ENCODE measurements at places on chromosomes 1 and 21.

DNA sequence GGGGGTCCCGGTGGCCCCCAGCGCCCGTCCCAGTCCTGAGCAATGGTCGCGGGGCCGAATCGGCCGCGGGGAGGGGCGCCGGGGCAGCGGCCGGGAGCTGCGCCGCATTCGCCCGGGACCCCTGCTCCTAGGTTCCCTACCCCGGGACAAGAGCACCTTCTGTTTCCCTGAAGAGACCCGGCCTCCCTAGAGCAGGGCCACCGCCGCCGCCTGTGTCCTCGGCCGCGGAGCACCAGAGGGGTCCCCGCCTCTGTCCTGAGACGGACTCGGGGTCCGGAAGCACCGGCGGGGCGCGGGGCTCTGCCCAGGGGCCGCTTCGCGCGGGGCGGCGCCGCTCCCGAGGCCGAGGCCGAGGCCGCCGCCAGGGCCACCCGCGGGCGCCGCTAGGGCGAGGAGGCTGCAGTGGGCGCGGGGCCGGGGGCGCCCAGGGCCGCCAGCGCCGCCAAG, 157.9 kb downstream of the CASZ1 start:
- DNase-seq = no peak

DNA sequence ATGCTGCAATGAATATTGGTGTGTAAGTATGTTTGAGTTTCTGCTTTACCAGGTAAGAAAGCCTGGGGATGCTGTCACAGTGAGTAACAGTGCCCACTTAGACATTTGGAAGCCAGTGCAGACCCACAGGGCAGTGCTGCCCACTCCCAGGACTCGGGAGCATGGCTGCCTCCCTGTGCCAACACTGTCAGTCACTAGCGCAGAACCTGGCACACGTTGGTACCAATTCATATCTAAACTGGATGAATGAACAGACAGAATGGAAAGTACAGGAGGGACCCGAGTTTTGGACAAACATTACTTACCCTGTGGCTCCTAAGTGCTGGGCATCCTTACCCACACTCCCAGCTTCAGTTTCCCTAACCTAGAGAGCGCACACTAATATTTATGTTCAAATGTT, 1.6 kb upstream of the EVA1C start:
- no peak for DNase-seq

DNA sequence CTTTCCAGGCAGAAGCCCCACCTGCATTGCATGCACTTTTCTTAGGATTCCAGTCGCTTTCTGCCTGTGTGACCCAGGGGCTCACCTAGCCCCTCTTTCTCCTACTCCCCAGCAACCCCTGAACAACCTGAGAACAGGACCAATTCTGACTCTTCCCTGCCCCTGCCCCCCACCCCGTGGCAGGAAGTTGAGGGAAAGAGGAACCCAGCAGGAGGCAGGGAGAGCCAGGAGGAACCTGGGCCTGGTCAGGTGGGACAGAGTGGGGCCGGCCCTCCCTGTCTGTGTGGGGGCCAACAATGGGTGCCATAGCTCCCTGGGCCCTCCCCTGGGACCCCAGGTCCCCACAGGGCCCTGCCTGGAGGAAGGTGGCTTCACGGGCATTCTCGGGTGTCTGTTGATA, 6.1 kb downstream of the BMP8A start:
- no peak for DNase-seq

- DNase-seq = no peak
Measured at GRCh38 chr1:56502700-56503245, 76.6 kb downstream of the PLPP3 start.

DNA sequence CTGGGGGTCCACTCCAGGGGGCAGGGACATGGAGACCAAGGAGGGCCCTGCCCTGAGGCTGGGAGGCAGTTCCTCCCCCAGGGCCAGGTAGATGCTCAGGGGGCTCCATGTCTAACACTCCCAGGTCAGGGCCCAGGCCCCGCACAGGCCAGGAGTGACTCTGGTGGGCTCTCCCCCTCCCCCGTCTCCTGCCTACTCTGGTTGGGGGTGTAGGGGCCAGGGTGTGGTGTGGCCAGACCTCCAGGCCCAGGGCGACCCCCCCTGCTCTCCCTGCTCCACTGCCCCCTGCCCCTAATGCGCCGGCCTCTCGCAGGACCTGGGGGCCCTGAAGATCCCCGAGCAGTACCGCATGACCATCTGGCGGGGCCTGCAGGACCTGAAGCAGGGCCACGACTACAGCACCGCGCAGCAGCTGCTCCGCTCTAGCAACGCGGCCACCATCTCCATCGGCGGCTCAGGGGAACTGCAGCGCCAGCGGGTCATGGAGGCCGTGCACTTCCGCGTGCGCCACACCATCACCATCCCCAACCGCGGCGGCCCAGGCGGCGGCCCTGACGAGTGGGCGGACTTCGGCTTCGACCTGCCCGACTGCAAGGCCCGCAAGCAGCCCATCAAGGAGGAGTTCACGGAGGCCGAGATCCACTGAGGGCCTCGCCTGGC, 19.7 kb upstream of the CCDC27 start:
- DNase-seq = no peak

DNA sequence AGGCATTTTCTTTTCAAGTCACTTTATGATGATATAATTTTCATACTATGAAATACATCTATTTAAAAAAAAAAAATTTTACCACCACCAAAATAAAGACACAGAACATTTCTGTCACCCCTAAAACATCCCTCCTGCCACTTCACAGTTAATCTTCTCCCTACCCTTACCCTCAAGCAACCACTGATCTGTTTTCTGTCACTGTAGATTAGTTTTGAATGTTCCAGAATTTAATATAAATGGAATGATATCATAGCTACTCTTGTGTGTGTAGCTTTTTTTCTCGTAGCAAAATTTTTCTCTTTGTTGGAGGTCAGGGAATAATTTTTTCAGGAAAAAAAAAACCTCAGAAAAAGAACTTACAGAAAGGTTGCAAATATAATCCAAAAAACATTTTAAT, 152.7 kb downstream of the RHOU start:
- DNase-seq = no peak

- DNase-seq = no peak
Measured at GRCh38 chr1:163196449-163196787, 6.3 kb downstream of the RGS5 start.

GRCh38 chr1:232218955-232219865, 410.7 kb downstream of the SIPA1L2 start:
- DNase-seq = no peak

DNA sequence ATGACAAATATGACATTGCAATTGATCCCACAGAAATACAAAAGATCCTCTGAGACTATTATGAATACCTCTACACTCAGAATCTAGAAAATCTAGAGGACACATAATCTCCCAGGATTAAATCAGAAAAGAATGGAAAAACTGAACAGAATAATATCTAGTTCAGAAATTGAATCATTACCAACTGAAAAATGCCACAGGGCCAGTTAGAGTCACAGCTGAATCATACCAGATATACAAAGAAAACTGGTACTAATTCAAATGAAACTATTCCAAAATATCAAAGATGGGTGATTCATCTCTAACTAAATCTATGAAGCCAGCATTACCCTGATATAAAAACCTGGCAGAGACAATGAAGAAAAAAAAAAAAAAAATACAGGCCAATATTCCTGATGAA, 149.3 kb downstream of the BRINP3 start:
- no peak for DNase-seq

DNA sequence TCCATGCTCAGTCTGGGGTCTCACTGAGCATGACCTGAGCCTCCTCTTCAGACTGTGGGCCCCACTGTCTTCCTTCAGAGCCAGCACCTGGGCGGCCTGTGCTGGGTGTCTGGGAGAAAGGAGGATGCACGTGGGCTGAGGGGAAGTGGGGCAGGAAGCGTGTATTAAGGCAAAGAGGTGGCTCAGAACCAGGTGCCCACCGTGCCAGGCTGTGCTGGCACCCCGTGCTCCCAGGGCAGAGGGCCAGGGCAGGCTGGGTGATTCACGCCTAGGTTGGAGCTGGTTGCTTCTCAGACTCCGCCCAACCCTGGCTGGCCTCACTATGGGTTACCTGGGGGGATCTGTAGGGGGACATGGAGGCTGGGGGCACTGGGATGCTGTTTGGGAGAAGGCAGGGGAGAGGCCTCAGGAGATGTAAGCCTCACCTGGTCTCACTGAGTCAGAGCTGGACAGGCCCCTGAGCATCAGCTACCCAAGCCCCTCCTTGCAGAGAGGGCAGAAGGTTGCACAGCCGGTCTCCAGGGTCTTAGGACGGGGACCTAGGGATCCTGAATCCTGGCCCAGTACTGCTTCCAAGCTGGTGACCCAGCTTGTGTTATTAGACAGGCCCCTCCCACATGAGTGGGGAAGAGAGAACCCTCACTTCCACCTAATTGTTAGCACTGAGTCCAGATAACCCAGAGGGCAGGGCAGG, 18.6 kb upstream of the PADI1 start:
- no peak for DNase-seq

GRCh38 chr1:217138173-217138765, 415.0 kb upstream of the ESRRG start:
- DNase-seq = no peak

- DNase-seq = no peak
Measured at GRCh38 chr1:10122926-10123325, 87.4 kb upstream of the KIF1B start.

GRCh38 chr1:180777072-180777689, 135.5 kb upstream of the KIAA1614 start:
- no peak for DNase-seq

DNA sequence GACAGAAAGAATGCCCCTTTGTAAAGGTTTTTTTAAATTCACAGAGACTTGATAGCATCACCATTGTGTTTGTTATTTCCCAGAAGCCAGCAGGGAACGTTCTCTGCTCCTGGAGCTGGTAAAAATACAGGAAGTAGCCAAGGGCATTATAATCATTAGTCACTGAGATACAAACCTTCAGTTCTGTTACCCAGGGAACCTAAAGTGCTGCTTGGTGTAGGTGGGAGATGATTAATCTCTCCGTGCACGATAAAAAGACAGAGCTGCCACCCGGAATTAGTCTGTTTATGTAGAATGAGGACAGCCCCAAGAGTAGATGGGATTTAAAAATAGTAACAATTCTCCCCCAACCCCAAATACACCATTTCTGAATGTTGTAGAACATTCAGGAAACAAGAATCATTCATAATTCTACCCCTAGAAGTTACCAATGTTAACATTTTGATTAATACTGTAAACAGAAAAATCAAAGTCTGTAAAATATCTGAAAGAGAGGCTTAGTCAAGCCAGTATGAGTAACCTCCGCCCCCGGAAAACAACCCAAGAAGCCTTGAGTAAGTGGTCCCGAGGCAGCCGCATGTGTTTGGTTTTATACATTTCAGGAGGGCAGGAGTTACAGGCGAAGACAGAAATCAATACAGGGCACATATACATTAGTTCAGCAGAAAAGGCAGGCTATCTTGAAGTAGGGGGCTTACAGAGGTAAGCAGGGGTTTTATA, 45.3 kb upstream of the CTBS start:
- peak; percentile 26 for DNase-seq

DNA sequence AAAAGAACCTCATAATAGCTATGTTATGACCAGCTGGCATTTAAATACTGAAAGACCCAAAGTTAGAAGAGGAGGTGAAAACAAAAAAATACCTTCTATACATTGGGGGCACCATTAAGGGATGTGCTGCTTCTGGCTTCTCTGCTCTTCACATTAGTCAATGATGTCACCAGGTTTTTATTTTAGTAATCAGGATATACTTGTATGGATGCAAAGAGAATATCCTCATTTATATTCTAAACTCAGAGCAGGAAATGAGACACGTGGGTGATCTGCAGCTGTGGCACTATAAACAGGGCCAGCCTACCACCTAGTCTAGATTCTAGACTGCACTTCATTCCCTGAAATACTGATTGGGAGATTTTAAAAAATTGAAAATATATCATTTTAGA, 51.2 kb downstream of the WLS start:
- DNase-seq = no peak

GRCh38 chr1:59316497-59317128, 19.7 kb downstream of the FGGY start:
- DNase-seq = no peak

DNA sequence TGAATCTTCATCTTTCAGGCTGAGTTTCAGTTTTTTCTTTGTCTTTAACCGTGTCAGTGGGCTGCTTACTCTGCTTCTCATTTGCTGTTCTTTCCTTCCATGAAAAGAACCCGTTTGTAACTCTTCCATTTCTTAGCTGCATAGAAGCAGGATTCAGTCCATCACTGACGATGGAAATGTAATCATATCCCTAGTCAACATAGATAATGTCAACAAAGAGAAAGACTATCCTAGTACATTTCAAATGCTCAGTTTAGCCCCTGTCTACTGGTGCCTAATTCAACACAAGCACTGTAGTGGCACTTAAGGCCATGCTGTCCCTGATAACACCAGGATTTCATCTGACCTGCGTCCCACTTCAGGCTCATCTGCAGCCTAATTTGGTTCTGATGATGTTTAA, 376 bp downstream of the GBP1 start:
- DNase-seq = no peak

GRCh38 chr1:160206421-160207117, 1.4 kb downstream of the PEA15 start:
- no peak for DNase-seq

GRCh38 chr1:157993918-157994605, 617 bp downstream of the KIRREL1 start:
- DNase-seq = no peak
